ENCODE measurements at places on chromosomes 3 and 15.

DNA sequence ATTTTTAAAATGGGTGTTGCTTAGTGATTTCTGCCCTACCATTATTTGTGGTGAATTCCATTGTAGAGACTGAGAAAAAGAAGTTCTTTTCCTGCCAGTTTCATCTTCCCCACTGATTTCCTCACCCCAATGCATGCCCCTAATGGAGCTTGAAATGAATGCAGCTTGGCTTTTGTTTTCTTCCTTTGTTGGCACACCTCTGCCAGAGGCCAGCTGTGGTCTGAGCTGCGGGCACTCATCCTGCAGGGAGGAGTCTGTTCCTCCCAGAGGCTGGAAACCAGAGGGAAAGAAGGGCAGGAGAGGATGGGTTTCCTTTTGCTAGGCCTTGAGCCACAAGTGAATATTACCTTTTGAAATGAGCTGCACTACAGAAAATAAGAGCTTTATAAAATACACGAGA lies 9.3 kb upstream of the ST8SIA2 start:
- DNase-seq, result no peak

DNA sequence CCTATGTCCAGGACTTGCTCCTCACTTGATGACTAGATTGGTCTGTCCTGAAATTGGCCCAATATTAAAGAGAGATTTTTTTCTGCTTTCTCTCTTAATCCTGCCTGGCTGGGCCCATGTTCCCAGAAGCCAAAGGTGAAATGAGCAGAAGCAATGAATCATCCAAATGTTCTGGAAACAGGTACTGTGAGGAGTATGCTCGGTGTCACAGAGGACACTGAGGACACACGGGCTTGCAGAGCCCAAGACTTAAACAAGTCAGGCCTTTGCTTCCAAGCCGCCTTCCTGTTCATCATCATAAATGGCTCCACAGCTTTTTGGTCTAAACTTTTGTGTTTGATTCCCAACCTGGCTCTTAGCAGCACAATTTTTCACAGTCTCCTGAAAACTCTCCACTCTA lies 31.4 kb downstream of the EIF3J start:
- DNase-seq, result no peak

DNA sequence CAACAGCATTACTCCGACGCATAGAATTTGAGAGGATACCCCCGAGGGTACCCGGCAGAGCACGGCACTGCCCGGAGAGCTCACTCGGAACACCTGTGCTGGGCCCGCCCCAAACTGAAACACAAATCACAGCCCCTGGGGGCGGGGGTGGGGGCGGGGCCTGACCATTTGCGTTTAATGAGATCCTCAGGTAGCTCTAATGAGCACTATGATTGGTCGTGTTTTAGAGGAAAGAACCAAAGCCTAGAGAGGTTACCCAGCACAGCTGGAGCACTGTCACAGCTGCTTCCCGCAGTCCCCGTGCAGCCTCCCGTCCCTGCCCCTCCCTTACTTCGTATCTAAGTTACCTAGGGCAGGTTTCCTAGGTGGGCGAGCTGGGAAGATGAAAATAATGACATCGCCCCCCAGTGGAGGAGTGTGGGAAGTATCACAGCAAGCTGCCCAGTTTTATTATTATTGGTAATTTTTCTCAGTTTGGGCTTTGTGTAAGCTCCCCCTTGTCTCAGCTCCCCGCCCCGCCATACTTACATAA lies 187.1 kb downstream of the PDE8A start:
- no peak for DNase-seq

- DNase-seq, result no peak
Measured at GRCh38 chr3:113038328-113038727, 47.5 kb downstream of the GTPBP8 start.

- no peak for DNase-seq
Measured at GRCh38 chr3:130256821-130257340, 88.6 kb upstream of the COL6A5 start.

DNA sequence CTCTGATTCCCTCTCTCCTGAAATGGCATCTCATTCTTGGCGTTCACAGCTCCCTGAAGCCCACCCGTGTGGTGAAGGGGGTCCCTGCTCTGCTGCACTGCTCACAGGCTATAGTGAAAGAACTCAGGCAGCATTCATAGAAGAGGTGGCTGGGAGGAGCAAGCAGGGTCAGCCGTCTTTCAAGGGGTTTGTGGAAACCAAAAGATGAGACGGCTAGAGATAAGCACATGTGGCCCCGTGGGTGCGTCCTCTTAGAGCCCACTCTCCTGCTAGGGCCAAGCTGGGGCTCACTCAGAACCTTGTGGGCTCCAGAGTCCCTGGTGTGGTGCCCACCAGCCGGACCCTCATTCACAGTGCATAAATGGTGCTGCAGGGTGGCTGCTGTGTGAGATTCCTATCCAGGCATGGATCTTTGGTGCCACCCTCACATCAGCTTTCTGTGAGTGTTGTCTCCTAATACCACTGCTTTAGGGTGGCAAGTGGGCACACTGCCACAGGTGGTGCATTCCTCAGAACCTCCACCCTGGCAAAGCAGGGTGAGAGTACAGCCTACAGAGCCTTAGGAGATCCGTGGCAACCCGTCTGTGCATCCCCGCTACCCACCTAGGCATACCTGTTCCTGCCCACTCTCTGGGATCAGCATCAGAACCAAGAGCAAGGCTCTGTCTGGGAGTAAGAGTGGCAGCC lies 11.2 kb upstream of the SEMA4B start:
- DNase-seq, result no peak

DNA sequence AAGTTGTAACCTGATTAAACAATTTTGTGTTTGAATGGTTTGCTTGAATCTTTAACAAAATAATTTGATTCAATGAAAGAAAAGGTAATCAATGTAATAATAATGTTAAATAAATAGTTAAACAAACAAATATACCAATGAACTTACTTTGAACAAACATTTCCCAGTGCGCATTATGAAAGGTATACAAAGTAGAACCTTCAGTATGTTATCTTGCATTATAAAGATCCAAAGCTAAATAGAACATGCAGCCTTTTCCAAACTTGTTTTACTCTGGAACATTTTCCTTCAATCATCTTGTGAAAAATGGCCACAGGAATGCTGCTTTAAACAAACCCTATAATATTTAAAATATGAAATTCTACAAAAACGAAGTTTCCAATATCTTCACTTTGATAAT lies 620.0 kb downstream of the NAALADL2 start:
- DNase-seq, result no peak
